ENCODE measurements at places on chromosomes 12 and 14.

DNA sequence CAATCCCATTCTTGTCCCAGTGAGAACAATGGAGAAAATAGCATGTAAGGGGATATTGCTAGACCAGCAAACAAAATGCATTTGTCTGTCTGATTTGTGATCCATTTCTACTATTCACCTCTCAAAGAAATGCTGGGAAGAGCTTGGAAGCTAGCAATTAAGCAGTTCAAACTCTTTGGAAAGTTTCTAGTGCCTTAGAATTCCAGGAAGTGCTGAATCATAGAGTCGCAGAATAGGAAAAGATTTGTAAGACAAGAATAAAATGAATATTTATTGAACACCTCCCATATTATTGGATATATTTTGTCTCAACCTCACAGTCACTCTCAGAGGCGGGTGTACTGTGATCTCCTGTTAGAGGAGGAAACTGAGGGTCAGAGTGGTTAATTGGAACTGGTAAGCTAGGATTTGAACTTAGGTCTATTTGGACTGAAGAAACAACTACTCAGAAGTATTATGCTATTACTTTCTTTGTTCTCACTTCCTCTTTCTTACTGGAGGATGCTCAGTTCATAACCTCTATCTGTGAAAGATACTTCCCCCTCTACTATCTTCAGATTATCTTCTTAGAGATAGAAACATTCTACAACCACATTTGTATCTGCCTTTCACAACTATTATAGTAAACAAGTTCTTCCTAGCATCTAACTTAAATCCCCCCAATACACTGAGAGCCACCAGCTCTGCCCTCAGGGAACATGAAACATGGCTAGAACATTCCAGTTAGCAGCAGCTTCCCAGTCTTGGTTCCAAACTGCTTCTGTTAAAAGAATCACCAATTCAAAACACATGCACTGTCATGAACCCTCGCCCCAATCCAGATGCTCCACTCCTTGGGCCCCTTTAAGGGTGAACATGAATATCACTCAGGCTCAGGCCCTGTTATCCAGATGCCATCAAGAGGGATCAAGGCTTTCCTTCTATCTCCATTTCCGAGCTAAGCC lies 64.2 kb downstream of the DRAM1 start:
- no peak for DNase-seq

DNA sequence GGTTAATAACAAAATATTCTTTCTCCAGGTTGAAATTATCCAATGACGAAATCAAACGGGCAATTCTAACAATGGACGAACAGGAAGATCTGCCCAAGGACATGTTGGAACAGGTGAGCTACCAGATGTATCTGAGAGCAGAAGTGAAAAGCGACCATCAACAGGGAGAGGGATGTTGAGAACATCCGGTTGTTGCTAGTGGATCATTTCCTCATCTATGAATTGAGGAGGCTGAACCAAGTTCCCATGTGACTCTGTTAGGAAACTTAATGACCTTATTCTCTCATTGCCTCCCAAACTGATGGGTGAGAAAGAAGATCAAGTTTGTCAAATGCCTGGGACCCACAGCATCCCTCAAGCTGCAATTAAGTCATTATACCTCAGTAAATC lies 117.7 kb downstream of the GPR135 start:
- peak; percentile 51 for DNase-seq

- DNase-seq = peak; percentile 34
Measured at GRCh38 chr12:6277982-6278438, 32.5 kb upstream of the PLEKHG6 start.

DNA sequence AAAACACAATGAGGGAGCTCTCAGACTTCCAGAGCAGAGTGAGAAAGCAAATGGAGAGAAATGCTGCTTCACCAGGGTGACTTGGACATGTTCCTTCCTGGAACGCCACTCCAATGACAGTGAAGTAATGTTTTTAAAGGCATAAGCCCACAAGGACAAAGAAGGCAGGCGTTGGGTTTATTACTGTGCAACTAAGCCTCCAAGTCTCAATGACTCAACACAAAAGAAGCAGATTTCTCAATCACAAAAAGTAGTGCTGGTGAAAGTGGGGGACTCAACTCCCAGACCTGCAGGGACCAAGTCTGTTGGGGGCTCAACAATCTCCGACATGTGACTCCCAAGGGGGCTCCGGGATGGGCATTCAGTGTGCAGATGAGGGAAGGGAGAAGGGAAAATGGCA lies 505.2 kb downstream of the BCL11B start:
- peak; percentile 13 for DNase-seq

DNA sequence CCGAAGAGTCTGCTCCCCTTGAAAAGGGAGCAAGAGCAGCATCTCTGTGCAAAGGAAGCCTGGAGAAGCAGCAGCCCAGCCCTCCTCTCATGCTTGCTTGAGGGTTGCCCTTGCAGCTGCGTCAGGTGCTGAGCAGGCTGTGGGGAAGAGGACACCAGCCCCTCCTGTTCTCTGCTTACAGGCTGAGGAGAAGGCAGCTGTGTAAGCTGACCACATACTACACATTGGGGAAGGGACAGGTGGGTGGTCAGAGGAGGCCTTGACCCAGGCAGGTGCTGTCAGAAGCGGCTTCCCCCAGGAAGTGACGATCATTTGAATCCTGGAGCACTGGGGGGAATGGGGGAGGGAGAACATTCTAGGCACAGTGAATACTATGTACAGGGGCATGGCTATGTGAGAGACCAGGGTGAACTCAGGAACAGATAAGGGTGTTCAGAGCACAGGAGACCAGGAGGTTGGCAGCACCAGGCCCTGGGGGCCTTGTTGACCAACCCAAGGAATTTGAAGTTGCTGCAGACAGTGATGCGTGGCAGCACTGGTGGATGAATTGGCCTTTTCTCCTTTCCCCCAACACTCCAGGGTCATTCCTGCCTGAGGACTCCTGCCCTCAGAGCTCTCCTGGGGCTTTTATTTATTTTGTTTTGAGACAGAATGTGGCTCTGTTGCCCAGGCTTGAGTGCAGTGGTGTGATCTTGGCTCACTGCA lies 2.7 kb upstream of the KLC1 start:
- no peak for DNase-seq

- no peak for DNase-seq
Measured at GRCh38 chr12:65651060-65651459, 173.2 kb upstream of the HMGA2 start.

- DNase-seq = no peak
Measured at GRCh38 chr14:70807898-70808415, 1.4 kb downstream of the MAP3K9 start.

GRCh38 chr14:20516921-20517320 lies 11.6 kb downstream of the RNASE10 start:
- DNase-seq = peak; percentile 33

GRCh38 chr12:87596636-87597035 lies 432.6 kb downstream of the C12orf50 start:
- no peak for DNase-seq

DNA sequence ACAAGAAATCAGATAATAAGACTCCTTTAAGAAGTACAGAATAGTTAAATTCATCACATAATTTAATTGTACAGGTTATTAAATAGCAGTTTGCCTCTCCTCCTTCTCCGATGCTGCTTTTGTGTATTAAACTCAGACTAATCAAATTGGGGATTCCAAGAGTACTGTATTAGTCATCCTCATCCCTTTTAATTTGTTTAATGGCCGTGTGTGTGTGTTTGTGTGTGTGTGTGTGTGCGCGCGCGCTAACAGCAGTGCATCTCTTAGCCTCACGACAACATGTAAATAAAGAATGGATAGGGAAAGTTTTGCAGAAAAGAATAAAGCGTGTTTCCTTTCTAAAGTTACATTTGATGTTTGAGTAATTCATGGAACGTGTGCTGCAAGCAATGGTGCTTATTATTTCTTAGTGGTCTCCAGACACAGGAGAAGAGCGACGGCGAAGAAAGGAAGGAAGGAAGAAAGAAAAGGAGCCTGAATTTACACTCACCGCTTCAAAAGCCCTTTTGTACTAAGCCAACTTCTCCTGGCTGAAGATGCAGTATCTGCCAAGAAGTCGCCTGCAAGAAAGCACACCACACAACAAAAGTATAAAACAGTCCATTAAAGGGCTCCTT lies 220.3 kb downstream of the ASCL1 start:
- DNase-seq = no peak

- DNase-seq = no peak
Measured at GRCh38 chr12:64739778-64740177, 19.4 kb downstream of the GNS start.

DNA sequence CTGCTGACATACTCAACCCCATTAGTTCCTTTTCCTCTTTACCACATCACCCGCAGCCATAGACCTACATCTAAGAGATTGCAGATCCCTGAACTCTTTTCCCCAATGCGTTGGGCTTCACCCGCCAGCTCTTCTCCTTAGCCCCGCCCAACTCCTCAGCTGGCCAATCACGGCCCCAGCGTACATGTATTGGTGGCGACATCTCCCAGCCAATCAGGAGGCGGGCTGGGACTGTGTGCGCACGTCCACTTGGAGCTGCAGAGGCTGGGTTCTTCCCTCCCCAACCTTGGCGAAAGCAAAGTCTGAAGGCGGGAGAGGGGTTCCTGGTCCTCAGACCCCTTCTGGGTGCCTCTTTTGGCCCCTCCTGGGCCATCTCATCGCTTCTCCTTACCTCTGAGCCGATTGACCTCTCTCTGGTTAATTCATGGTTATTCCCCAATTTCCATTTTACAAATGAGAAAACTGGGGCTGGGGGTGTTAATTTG lies 11.0 kb downstream of the PDE1B start:
- DNase-seq = peak; percentile 53

- no peak for DNase-seq
Measured at GRCh38 chr14:103910984-103911383, 17.3 kb upstream of the TDRD9 start.

DNA sequence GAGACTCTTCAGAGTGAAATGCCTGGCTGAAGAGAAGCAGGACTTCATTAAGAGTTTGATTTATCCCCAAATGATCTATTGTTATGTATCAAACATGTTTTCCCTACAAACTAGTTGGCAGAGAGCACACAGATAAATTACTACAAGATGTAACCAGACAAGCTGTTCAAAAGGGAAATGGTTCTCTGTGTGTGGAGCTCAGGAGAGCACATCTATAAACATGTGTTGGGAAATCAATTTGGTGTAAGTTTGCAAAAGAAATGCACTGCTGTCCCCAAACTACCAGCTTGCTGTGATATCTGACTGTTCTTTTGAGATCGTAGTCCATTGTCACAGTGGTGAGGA lies 159.2 kb downstream of the PAH start:
- DNase-seq = no peak

GRCh38 chr12:119692997-119693396 lies 25.1 kb downstream of the PRKAB1 start:
- DNase-seq = peak; percentile 46

GRCh38 chr14:73842851-73843250 lies 8.8 kb upstream of the PTGR2 start:
- DNase-seq = no peak

GRCh38 chr14:81192594-81192993 lies 28.2 kb downstream of the GTF2A1 start:
- DNase-seq = no peak

- DNase-seq = no peak
Measured at GRCh38 chr12:3204730-3205531, 127.8 kb downstream of the TSPAN9 start.

DNA sequence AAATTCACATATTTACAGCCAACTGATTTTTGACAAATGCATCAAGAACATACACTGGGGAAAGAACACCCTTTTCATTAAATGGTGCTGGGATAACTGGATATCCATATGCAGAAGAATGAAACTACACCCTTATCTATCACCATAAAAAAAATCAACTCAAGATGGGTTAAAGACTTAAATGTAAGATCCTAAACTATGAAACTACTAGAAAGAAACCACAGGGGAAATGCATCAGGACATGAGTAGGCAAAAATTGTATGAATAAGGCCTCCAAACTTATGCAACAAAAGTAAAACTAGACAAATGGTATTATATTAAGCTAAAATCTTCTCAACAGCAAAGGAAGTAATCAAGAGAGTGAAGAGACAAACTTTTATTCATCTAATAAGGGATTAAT lies 242.6 kb downstream of the CPNE8 start:
- DNase-seq = no peak

DNA sequence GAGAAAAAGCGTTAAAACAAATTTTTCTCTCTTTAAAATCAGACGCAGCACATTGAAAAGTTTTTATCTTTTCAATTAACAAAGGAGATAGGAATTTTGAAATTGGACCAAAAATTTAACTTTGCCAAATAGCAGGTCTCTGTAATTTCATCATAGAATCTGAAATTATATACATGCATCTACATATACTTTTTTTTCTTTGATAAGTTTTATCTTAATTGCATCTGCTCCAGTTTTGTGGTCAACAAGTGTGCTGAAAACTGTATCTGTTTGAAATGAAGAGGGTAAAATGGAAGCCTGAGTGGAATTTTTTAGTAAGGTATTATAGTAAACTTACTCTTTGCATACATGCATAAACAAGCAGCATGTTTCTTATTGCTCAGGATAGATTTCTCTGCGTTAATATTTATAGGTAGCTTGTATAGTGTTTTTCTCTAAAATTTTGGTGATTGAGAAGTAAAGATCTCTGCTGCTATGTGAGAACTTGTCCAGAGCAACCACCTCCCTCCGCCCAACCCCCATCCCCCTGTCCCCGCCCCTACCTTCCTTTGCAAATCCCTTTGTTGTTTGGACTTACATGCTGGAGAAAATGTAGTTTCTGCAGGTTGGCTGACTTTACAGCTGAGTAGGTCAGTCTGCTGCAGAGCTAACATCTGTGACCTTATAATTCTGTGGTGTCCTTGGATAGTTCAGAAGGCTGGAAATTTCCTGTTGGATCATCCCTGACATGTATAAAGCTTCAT lies 64.6 kb downstream of the VRK1 start:
- no peak for DNase-seq

- DNase-seq = peak; percentile 34
Measured at GRCh38 chr12:76260390-76260748, 87.8 kb downstream of the BBS10 start.

DNA sequence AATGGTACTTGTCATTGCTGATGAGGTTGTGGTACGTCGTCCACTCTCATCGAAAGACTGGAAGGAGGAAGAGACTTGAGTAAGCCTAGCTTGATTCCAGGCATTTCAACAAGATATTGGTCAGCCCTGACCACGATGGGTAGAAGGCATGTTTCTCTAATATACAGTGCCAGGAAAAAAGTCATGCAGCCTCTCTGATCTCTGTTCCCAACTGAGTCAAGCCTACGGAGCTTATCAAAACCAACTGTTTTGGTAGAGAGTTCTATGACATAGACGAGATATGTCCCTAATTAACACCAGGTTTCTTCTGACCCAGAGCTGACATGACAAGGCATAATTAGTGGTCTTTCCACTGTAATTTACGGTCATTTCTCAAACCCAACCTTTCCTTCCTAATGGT lies 58.5 kb downstream of the NIN start:
- DNase-seq = no peak

- DNase-seq = no peak
Measured at GRCh38 chr12:26891704-26892103, 46.1 kb downstream of the INTS13 start.

- DNase-seq = no peak
Measured at GRCh38 chr14:104827177-104828055, 26.5 kb downstream of the ZBTB42 start.

All from RWPE1 (cell line).